DND-41 (cell line): ENCODE measurements at places on chromosomes 2 and 18.

DNA sequence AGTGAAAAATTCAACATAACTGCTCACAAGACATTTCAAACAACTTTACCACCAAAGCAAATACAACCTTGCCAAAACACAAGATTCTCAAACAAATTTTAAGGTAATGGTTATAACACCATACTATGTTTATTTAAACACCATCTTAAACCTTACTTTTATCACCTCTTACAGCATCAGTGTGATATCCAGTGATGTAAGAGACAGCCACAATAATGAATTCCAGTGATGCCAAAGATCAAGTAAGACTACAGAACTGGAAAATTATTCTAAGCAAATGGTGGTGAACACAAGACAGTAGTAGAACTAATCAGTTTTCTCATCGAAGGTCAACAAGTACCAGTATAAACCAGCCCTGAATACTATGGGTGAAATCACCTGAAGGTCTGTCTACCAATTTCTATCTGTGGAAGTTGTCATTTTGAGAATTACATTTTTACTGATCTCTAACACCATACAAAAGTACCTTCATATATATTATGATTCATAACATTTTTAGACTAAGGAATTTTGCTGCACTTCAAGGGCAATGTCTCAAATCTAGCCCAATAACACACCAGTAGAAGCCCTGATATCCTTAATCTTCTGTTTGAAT lies 146.2 kb downstream of the RBMS1 start:
- no peak for DNase-seq

- DNase-seq: peak; percentile 92
Observed at GRCh38 chr2:109031476-109032228, 42.6 kb upstream of the EDAR start.

- DNase-seq: peak; percentile 70
Observed at GRCh38 chr2:8472545-8473323, 209.1 kb upstream of the ID2 start.

DNA sequence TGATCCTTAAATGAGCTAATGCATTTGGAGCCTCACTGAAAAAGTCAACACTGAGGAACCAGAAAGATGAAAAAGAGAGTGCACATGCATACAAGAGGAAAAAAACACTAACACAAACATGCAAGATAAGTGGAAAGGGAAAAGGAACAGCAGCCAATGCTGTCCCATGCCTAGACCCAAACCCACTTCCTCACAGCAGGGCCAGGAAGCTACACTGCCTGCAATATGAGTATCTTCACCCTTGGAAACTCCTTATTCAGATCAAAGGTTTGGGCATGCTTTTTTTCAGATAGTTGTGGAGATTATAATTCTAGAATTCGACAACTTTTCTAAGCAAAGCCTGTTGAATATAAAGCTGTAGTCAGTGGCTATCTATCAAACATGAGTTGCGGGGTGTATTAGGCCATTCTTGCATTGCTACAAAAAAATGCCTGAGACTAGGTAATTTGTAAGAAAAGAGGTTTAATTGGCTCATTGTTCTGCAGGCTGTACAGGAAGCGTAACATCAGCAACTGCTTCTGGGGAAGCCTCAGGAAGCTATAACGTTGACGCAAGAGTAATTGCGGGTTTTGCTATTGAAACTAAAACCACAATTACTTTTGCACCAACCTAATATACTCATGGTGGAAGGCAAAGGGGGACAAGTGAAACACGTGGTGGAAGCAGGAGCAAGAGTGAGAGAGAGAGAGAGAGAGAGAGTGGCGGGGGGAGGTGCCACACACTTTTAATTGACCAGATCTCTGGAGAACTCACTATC lies 138.2 kb downstream of the MBD2 start:
- DNase-seq: no peak

- DNase-seq: no peak
Observed at GRCh38 chr2:173122936-173123335, 47.3 kb downstream of the MAP3K20 start.

GRCh38 chr2:29015701-29016470 lies 34.8 kb downstream of the TOGARAM2 start:
- DNase-seq: no peak

GRCh38 chr18:49021433-49022129 lies 70.8 kb upstream of the SMAD7 start:
- DNase-seq: peak; percentile 62

- peak; percentile 56 for DNase-seq
Observed at GRCh38 chr2:74250189-74250631, 51.8 kb downstream of the MTHFD2 start.

DNA sequence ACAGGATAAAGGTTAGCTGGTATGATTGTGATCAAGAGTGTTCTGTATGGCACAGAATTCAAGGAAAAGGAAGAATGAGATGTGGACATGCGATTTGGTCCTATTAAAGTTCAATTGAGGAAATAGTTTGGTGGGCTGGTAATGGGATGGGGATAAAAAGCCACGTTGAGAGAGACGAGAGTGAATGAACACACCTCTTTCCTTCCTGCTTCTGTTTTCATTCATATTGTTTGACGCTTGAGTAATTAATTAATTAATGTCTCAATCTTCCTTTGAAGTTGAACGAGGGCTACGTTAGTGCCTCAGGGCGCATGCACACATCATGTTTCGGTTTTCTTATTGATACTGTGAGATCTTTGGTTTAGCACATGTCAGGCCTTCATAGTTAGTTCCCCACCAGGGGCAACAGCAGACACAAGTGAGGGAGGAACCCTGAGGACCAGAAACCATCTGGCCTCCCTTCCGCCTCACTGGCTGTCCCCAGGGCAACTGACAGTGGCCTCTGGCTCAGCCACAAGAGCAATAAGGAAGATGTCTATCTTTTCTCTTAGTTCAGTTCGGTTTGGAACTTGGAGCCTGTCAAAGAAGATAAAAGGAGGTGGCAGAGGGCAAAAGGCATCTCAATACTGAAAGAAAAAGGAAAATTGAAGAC lies 116.0 kb downstream of the LIPG start:
- DNase-seq: no peak

DNA sequence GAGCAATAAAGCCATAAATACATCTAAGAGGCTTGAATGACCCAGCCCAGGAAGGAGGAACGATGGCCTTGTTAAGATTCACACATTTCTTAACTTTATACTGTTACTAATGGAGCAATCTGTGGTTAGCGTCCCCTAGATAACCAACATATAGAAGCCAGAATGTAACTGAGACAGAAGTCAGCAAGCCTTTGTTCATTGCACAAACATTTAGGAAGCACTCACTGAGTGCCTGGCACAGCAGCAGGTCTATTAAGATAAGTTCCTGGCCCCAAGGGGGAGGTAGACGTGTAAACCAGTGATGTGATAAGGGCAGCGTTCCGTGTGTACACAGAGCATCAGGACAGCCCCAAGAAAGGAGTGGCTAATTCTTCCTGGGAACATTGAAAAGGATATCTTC lies 63.6 kb upstream of the ATL2 start:
- no peak for DNase-seq

- DNase-seq: no peak
Observed at GRCh38 chr2:28601616-28602015, 105.8 kb downstream of the PLB1 start.

DNA sequence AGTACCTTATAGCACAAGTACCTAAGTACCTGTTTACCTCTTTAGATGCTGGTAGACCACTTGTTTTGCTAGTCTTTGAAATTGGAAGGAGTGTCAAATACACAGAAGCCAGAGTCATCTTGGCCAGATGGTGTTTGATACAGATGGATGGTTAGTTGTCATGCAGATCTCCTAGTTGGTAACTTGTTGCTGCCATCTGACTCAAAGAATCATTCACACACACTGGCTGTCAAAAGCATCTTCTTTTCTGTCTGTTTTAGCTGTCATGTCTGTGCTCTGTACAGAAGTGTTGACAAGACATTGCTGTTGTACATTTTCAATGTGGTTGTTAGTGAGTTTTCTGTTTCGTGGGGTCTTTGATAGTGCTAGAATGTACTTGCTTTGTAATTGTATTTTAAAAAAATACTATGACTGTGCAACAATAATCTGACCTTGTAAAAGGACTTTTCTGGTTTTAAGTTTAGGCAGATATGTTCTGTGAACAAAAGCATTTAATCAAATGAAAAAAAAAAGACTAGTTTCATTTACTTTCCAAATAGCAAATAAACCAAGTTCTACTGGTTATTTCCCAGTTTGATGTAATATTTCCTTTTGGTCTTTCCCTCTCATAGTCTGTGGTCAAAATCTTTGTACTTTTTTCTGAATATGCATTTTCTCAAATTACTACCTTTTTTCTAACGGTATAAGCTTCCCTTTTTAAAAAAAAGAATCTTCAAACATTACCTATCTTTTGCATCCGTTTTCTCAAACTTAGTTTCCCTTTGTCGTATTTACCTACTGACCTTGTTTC lies 39.9 kb downstream of the TANK start:
- DNase-seq: no peak

GRCh38 chr2:18479947-18480369 lies 80.5 kb downstream of the RDH14 start:
- DNase-seq: no peak

DNA sequence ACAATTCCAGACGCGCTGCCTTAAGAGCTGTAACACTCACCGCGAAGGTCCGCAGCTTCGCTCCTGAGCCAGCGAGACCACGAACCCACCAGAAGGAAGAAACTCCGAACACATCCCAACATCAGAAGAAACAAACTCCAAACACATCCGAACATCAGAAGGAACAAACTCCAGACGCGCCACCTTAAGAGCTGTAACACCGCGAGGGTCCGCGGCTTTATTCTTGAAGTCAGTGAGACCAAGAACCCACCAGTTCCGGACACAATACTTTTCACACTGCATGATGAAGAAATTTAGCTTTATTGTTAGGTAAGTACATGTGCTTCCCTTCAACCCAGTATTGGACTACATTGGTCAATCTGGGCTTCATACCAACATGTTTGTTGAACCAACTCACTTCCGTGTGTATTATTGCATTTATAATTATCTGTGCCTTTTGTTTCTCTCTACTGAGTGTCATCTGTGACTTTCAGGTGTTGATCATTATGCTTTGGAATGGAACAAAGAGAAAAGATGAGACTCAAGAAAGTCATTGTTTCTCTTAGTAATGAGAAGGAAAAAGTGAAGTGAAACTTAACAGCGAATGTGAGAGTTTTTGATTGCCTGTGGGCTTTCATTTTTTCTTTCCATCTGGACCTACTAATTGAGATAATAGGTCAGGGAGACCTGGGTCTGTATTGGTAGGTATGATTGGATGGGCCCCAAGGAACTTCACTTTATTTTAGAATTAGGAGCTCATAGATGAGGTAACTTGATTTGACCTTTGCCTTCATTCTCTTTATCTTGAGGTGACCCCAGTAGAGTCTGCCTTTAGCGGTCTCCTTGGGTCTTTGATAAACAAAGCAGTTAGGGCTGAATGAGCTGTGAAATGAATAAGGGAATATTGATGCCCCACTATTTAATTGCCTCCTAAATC lies 76.1 kb upstream of the CAVIN2 start:
- no peak for DNase-seq

DNA sequence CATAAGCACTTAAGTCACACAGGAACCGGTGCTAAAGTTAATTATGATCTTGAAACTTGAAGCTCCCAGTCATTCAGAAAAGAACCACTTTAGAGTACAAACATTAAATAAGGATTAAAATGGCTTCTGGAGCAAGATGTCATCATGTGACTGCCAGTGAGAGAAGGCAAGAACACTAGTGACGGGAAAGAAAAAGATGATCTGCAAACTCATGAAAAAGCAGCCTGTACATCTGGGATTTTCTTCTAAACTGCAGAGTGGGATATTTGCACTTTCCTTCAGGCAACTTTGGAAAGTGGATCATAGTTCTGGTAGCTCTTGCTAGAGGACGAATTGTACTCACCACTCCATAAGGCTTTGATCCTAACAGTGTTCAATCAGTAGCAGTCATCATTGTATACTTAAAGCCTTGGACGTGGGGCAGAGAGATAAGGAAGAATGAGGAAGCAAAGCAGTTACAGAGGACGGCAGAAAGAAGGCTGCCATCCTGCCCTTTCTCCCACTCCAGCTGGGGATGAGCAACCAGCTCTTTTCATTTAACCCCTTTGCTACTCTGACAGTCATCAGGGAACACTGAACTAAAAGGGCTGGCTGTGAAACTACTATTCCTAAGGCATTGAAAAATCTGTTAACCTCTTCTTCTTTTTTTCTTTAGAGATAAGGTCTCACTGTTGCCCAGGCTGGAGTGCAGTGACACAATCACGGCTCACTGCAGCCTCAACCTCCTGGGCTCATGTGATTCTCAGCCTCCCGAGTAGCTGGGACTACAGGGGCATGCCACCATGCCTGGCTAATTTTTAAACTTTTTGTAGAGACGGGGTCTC lies 18.1 kb downstream of the ABHD3 start:
- no peak for DNase-seq

DNA sequence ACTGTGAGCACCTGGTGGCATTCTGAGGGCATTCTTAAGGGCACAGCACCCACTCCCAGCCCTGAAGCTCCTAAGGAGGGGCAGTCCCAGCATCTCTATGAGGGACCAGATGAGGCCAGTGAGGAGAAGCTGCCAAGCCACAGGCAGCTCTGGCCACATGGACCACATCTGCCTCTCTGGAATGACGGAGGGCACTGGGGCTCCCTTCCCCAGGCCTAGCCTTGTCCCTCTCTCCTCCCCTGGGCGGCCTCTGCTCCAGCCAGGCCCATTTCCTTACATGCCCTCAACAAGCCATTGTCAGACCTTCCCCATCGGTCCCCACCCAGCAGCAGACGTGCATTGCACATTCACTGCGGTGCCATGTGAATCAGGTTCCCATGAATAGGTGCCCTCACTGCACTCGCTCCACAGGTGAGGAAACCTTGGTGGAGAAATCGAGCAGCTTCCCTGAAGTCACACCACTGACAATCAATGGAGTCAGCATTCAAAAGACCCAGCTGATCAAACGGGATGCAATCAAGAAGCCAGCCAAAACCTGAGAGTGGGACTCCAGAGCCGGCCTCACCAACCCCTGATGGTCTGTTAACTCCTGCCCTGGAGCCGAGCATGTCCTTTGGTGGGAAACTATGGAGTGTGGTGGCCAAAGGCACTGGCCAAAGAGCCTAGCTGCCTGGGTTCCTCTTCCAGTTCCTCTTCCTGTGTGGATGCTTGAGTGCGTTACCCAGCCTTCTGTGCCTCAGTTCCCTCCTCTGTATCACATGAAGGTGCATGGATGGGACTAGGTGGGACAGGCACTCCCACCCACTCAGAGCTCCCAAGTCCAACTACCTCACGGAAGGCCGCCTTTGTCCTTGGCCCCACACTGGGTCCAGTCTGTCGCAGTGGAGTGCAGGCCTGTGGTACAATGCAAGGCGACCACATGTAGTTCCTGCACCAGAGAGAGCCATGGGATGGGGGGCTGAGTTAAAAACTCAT lies 147.3 kb downstream of the ZFP36L2 start:
- DNase-seq: no peak
